ENCODE measurements at places on chromosomes 1 and 21.

DNA sequence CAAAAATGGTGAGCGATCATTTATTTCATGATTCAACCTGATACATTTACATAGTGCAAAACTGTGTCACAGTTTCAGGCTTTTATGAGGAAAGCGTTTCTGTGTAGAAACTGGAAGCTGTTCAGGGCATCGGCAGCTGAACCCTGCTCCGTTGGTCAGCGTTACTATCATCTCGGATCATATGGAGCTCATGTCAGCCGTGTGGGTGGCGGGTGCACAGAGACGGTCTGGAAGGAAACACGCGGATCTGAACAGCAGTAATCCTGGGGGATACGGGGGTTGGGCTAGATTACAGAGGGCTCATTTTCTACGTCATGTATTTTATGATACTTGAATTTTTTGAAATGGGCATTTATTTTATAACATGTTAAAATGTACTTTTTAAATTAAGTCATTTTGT, 15.1 kb downstream of the C1orf174 start:
- DNase-seq = no peak

GRCh38 chr1:82486969-82487368, 686.2 kb downstream of the ADGRL2 start:
- DNase-seq = no peak

DNA sequence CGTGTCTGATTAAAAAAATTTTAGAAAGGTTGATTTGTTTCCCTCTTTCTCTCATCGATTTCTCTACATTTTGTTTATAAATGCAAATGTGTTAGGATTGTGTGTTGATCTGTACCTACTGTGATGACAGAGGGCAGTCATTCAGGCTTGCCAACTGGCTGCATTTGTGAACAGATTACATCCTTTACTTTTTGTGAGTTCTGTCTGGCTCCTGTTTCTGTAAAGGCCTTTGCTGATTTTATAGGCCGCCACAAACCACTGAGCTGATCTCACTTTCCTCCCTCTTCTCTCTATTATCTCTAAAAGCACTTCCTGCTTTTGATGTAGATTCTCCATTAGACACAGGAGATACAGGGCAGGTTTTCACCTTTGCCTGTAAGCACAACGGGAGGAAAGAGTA, 106.8 kb downstream of the ESRRG start:
- DNase-seq = no peak

- no peak for DNase-seq
Measured at GRCh38 chr1:15258833-15259621, 12.0 kb downstream of the FHAD1 start.

GRCh38 chr1:21893046-21893805, 43.9 kb downstream of the HSPG2 start:
- DNase-seq = no peak

DNA sequence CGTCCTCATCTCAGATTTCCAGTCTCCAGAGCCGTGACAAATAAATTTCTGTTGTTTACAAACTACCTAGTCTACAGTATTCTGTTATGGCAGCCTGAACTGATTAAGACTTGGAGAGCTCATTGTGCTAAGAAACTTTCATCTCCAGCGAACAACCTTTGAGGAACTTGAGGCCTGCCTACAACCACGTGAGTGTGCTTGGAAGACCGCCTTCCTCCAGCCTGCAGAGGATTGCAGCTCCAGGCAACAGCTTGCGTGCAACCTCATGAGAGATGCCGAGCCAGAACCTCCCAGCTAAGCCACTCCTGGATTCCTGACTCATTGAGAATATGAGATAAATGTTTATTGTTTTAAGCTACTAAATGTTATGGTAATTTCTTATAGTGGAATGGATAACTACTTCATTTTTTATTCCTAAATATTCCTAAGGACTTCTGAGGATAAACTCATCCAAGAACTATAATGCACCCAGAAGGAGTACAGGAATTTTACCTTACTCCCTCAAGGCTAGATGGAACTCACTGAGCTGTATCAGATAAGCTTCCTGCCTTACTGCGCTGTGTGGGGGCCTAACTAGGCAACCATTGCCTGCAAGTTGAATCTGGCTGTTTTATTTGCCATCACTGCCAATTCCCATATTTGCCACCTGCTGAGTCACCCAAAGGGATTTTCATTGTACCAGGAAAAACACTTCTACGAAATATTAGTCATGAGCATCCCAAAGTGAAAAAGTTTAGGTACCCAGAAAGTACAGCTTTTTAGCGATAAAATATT, 17.6 kb downstream of the FAM177B start:
- DNase-seq = no peak

GRCh38 chr1:26727476-26727875, 31.7 kb downstream of the ARID1A start:
- no peak for DNase-seq

- DNase-seq = no peak
Measured at GRCh38 chr1:195804547-195804946, 803.7 kb downstream of the KCNT2 start.

DNA sequence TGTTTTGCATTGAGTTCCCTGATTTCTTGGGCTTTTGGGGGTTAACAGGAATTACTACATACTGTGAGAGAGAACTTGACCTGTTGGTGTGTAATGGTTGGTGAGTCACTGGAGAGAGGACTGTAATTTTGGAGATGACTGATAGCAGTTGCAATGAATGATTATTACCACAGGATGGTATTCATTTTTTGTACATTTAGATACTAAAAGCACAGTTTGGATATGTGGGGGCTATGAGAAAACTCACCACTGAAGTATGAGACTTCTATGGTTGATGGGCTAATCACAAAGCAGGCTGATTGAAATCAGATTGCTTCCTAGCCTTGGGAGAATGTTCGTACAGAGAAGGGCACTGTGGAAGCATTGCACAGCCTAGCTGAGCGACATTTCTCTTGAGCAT, 1571.3 kb upstream of the PRMT6 start:
- DNase-seq = no peak

DNA sequence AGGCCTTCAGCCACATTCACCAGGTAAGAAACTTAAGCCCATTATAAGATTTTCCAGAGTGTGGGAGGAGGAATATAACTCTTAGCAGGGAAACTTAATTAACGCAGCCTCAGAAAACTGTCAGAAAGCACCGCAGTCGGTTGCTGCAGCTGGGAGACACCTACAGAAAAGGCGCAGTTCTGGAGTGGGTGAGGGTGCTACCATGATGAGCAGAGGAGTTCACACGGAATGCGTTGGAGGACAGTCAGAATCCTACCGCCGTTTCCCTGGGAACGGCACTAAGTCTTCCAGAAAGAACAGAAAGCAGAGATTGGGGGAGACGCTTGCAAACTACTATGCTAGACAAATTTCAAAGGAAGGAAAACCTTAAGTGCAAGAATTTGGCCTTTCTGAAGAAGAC, 6.4 kb downstream of the ACTN2 start:
- DNase-seq = no peak

DNA sequence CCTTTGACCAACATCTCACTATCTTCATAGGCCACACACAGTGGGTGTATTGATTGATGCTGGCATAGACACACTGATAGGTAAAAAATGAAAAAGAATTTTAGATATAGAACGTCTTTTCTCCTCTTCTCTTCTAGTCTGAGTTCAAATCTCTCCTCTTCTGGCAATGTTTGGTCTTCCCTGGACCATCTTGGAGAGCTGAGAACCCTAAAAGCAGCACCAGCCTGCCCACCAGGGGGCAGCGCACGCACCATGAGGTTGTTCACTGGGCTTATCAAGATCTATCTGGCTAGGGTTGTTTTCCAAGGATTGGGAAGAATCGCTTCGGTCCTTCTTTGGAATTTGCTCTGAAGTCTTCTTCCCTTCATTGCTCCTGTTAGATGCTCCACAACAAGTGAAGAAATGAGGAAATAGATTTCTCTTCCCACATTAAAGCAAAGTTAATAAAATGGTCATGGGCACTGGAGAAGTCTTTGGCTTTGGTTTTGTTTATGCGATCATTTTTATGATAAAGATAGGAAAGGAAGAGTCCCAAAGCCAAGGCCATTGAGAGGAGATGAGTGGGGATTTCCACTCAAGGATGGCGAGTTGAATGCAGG, 104.0 kb upstream of the OLIG2 start:
- peak; percentile 22 for DNase-seq

DNA sequence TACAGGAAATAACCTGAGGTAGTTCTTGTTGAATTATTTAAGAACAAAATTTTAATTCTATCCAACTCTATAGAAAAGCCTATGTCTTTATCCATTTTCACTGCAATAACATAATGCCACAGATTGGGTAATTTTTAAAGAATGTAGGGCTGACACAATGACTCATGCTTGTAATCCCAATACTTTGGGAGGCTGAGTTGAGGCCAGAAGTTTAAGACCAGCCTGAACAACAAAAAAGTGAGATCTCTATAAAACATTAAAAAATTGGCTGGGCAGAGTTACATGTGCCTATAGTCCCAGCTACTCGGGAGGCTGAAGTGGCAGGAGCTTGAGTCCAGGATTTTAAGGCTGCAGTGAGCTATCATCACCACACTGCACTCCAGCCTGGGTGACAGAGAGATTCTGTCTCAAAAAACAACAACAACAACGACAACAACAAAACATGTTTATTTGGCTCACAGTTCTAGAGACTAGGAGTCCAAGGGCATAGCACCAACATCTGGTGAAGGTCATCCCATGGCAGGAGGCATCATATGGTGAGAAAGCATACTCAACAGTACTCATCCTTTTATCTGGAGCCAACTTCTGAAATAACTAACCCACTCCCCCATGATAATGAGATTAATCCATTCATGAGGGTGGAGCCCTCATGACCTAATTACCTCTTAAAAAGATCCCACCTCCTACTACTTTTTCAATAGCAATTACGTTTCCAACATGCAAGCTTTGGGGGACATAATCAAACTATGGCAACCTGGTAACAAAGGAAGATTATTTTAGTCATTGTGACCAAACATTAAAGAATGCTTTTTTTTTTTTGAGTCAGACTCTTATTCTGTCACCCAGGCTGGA, 59.6 kb downstream of the ABL2 start:
- no peak for DNase-seq

DNA sequence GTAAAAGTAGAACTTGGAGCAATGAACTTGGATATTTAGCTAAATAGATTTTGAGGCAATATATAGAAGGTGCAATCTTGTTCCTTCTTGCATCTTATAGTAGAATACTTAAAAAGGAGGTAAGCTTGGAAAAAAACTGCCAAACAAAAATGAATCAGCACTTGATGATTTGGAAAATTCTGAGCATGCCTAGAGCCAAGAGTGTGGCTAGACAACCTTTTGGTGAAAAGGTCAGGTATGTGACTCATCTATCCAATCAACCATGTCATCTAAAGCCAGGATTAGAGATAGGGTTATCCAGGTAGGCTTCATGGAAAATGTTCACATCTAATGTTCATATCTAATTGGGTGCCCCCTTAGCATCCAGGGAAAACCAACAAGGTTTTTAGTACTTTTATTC, 515.0 kb downstream of the COL11A1 start:
- no peak for DNase-seq

DNA sequence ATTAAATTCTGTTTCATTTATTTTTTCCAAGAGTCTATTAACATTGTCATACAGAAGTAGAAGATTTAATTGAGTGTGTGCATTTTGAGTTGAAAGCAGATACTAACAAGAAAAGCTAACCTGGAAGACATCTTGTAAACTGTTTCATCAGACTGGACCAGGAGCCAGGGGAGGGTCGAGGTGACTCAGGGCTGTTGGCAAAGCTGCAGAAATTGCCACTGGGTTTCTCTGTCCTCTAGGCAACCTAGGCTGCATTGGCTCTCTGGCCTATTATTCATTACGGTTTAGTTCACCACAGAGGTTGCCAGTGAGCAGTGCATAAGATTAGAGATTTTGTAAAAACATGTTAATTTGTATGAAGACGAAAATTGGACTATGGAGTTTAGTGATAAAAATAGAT, 27.5 kb downstream of the ERG start:
- no peak for DNase-seq

- DNase-seq = no peak
Measured at GRCh38 chr1:85179522-85179921, 21.3 kb downstream of the SYDE2 start.

- DNase-seq = no peak
Measured at GRCh38 chr1:69994241-69994640, 211.1 kb downstream of the LRRC40 start.

DNA sequence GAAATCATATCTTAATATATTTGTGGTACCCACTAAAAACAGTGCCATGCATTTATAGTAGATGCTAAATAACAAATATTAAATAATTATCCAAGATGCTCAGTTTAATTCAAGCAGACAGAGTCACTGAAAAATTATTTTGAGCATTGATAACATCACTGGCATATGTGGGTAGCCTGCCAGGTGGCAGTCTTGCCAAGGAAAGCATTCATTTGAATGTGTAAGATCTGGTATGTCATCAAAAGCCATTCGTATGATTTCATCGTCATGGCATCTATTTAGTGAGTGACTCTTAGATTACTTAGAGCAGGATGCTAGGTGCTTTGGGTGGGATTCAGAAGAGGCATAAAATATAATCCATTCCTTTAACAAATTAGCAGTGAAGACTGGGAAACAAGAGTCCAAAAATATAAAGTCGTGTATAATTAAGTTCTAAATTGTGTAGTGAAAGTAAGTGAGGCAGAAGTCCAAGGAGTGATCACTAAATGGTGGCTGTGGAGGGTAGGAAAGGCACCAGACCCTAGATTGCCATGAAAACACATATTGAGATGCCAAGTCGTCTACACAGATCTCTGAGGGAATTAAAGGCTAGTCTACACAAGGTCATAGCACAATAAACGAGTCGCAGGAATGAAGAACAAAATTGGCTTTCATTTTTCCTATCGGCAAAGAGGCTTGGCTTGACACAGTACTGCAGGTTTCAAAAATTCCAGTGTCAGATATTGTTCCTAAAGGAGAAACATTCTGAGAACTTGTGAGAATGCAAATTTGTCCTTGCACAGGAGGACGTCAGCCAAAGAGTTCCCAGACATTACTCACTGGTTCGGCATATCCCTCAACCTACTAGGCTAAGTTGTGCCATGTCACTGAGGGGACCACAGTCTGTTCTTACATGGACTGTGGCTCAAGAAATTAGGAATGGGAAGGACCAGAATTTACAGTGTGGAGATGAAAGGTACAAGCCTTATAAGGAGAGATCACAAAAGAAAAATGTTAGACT, 130.8 kb downstream of the LYPLAL1 start:
- DNase-seq = no peak

GRCh38 chr1:6167391-6168303, 12.5 kb downstream of the CHD5 start:
- no peak for DNase-seq

GRCh38 chr1:198118134-198118533, 38.7 kb upstream of the NEK7 start:
- DNase-seq = no peak

All from activated T-cell treated with anti-CD3 and anti-CD28 coated beads for 24 hours (primary cell).